ENCODE measurements at places on chromosomes 6 and 20. TPM values are rescaled to one million over a fixed set of nuclear protein-coding genes. Genes with fewer than 3 reads are reported as not detected.

The GABRR1 gene
- total RNA-seq, result 1.8 TPM

The EFCAB8 gene
- 0.81 TPM for total RNA-seq

GRCh38 chr20:50191544-50192363 lies 1.1 kb downstream of the CEBPB start:
- peak overlapping the region; percentile 91 for H3K27ac ChIP-seq
- H3K4me1 ChIP-seq, result no peaks in the 10 kb centered on the region
- DNase-seq, result peak; percentile 77
- no peaks in the 10 kb centered on the region for H3K36me3 ChIP-seq
- H3K4me3 ChIP-seq, result peak overlapping the region; percentile 88
- H3K27me3 ChIP-seq, result no peaks in the 10 kb centered on the region

DNA sequence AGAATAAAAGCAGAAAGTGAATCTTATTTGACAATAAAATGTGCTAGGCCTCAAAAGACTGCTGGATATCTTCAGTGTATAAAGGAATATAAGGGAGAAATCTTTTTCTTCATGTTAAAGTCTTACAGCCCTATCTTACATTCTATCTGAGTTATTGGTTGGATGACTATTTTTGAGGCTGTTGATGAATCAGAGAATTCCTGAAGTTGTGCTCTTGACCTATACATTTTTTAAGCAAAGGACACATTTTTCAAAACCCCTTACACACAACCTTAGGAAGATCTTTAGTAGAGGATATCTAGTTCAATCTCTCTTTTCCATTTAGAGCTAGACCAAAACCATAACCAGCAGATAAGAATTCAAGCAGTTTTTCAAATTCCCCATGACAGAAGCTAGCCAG lies 10.9 kb upstream of the CGA start:
- H3K36me3 ChIP-seq, result no peaks in the 10 kb centered on the region
- no peak overlapping the region for H3K27ac ChIP-seq
- no peaks in the 10 kb centered on the region for H3K4me1 ChIP-seq
- DNase-seq, result no peak
- H3K27me3 ChIP-seq, result no peaks in the 10 kb centered on the region

- H3K36me3 ChIP-seq, result no peaks in the 10 kb centered on the region
- no peak for DNase-seq
- no peaks in the 10 kb centered on the region for H3K27me3 ChIP-seq
- H3K27ac ChIP-seq, result no peak overlapping the region
- H3K4me3 ChIP-seq, result no peak overlapping the region
Observed at GRCh38 chr20:1840817-1841553, 54.2 kb upstream of the SIRPA start.

The MRPS18A gene
- total RNA-seq, result 26.1 TPM

DNA sequence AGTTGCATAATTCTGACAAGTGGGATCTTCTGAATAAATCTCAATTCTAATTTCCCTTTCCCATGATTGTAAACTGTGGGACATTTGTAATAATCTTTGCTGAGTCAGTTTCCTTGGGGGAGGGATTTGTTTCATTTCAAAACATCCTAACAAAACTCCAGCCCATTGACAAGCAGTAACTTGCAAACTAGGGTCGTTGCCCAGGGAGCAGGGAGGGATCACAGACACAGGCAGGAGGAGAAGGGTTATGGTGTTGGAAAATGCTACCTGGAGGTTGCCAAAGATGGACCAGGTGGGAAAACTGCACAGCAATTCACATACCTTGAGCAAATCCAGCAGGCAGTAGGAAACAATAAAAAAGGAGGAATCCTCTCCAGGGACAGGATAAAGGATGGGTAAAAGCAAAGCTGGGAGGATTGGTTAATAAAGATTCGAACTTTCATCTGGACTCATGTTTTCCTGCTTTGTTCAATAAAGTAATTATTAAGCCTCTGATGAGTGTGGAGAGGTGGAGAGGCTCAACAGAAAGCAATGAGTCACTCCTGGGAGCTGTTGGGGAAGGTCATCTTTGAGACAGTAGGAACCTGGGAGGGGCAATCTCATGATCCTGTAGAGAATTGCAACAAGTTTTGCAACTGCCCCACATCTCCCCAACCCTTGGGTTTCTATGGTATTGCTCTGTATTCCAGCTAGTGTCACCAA lies 87.3 kb upstream of the AKIRIN2 start:
- no peak overlapping the region for H3K4me3 ChIP-seq
- no peak for DNase-seq
- no peaks in the 10 kb centered on the region for H3K27me3 ChIP-seq
- H3K4me1 ChIP-seq, result no peaks in the 10 kb centered on the region
- no peaks in the 10 kb centered on the region for H3K36me3 ChIP-seq

GRCh38 chr6:51398064-51398705 lies 579.5 kb downstream of the TFAP2B start:
- no peaks in the 10 kb centered on the region for H3K4me1 ChIP-seq
- no peak for DNase-seq
- H3K27ac ChIP-seq, result no peak overlapping the region
- no peak overlapping the region for H3K4me3 ChIP-seq

DNA sequence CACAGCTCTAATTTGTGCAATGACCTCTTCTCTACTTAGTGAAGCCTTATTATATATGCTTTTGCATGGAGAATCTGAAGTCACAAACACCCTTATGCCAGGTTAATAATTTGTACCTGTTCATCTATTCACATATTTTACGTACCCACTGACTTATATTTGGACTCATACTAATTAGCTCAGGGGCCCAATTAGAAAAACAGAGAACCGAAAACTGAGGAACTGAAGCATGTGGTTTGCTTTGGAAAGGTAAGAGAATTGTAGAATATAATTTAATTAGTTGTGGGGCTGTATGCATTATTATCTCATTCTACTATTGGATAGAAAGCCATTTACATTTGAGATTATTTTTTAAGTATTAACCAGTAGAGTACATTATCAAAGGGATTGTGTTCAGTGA lies 805.9 kb upstream of the CITED2 start:
- H3K27me3 ChIP-seq, result no peaks in the 10 kb centered on the region
- H3K27ac ChIP-seq, result no peak overlapping the region
- H3K4me1 ChIP-seq, result no peaks in the 10 kb centered on the region

All from aorta (tissue), 5 donors.